NCI-H1048 (cell line): ENCODE measurements at places on chromosomes 5 and 9.

DNA sequence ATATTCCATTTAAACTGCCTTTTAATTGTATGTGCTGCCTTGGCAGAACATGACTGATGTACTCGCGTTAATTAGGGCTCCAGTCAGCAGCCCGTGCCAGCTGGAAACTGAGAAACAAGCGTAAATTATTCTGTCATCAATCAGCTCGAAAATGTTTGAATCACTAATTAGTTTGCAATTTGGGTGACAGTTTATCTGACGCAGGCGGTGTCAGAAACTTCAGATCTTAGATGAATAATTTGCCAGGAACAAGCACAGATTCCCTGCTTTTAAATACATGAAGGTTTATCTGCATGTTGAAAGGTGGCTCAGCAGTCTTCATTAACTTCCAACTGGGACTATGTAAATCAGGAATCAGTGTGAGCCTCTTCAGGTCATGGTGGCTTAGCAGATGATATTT is 176.0 kb upstream of the TLE4 start:
- no peak for DNase-seq

GRCh38 chr5:157590478-157590877 is 14.9 kb upstream of the ADAM19 start:
- DNase-seq = no peak

DNA sequence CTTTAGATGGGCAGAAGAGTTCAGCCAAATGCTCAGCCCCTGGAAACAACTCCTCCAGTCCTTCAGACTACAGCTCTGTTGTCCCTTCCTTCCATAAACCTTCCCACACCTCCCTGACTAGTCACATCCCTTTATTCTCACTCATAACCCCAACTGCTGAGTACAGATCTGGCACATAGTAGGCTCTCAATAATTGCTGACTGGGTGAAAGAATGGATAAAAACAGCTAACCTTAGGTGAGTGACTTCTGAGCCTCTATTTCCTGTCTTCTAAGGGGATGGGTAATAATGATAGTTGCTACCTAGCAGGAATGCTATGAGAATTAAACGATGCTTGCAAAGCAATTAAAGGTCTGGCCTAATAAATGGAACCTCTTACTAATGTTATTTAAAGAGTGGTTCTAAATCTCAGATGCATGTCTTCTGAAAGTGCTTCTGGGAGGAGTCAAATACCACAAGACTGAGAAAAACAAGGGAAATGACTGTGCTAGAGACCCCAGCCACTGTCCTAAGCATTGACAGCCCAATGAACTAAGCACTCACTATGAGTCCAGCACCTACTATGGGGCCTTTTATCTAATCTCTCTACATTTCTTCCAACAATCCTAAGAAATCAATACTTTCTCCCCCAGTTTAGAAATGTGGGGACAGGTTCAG is 2.5 kb upstream of the NR6A1 start:
- no peak for DNase-seq

GRCh38 chr9:111661802-111662521 is 557 bp downstream of the GNG10 start:
- DNase-seq = no peak
